ENCODE measurements at places on chromosomes 3 and 15.

DNA sequence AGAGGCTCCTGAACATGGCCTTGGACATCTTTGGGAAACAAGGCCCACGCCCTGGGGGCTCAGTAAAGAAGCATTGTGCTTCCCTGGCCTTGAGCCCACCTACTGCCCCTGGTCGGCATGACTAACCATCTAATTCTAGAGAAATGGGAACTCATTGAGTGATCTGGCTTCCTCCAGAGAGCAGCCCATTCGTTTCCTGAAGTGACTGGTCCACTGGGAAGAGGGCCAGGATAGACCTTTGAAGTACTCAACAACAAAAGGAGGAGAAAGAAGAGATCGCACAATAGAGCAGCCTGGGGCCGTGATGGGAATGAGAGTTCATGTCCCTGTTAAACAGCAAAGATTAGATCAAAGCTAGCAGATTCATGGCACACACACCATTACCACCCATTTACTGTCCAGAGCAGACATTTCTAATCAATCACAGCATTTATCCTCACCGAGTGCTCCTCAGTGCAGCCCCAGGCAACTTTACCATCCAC, 514.4 kb upstream of the PROK2 start:
- no peak for DNase-seq

DNA sequence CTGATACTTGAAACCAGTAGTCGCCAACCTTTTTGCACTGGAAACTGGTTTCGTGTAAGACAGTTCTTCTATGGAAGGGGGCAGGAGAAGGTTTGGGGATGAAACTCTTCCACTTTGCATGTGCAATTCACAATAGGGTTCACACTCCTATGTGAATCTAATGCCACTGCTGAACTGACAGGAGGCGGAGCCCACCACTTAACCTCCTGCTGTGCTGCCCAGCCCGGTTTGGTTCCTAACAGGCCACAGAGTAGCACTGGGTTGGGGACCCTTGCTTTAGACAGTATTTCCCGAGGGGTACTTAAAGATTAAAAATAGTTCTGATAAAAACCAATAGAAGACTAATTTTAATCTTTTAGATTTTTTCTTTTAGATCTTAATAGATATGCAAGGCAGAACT, 11.1 kb downstream of the TFG start:
- DNase-seq: no peak

GRCh38 chr3:165503825-165504224, 307.6 kb upstream of the SLITRK3 start:
- no peak for DNase-seq

- no peak for DNase-seq
Measured at GRCh38 chr3:128319741-128320141, 146.9 kb downstream of the DNAJB8 start.

DNA sequence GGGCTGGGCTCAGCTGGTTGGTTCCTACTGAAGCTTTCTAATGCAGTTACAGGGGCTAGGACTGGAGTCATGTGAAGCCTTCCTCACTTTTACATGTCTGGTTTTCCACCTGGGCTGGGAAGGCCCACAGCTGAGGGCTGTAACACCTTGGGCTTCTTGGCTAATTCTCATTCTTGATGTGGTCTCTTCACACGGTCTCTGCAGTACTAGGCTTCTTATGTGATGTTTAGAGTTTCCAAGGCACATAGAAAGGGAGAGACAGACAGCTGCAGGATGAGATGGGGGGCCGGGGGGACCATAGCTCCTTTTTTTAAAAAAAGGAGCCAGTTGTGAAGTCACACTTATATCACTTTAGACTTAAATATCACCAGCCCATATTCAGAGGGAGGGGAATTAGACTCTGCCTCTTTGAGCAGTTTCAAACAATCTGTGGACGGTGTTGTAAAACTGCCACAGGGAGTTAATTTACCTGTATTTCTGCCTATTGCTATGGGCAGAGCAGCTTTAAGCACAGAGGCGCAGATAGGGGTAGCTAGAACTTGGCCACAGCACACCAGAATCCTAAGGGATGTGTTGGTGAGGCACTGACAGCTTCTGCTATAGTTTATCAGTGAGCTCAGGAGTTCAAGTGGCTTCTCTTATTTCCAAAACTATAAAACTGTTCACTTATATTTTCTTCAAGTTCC, 46.7 kb downstream of the NKIRAS1 start:
- DNase-seq: no peak

DNA sequence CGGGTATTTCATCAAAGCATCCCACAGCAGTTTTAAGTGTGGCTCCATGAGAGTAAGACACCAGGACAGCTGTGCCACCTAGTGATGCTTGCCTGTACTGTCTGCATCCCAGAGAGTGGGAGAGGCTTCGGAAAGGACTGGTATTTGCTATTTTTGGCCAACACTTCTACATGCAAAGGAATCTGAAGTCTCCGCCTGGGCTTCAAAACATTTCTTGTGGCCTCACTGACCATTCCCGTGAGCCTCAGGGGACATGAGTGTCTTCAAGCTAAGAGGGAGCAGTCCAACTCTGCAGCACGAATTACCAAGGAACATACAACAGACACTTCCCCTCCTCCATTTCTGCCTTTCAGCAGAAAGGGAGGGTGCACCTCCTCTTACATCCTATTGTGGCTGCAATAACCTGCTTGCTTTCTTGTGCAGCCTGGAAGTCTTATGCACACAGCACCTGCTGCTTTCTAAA, 177.5 kb downstream of the RORA start:
- no peak for DNase-seq

DNA sequence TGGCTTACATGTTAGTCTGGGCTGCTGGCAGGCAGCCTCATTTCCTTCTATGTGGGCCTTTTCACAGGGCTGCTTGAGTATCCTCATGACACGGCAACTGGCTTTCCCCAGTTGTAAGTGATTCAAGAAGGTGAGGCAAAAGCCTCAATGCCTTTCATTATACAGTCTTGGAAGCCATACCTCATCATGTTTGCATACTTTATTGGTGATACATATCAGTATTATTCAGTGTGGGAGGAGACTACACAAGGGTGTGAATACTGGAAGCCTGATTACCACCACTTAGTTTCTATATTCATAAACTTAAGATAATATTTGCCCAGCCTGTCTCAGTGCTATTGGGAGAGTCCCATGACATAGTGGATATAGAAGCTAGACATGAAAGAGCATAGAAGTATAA, 346.8 kb downstream of the SOX2 start:
- no peak for DNase-seq

- DNase-seq: no peak
Measured at GRCh38 chr3:154819491-154819890, 260.6 kb upstream of the MME start.

DNA sequence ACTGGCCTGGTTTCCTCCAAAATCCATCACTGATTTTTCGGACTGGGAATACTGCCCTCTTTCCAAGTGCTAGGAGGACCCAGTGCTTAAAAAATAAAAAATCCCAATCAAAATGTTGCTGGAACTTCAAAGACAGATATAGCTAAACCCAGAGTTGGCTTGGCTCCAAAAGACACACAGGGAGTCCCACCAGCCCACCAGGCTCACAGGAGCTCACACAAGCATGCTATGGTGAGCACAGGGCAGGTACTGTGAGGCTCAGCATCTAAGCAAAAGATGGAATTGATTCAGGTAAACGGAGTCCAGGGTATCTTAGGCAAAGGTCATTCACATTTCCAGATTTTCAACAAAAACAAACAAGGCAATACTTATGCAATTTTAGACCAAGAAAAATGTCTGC, 3.7 kb downstream of the TRANK1 start:
- no peak for DNase-seq

DNA sequence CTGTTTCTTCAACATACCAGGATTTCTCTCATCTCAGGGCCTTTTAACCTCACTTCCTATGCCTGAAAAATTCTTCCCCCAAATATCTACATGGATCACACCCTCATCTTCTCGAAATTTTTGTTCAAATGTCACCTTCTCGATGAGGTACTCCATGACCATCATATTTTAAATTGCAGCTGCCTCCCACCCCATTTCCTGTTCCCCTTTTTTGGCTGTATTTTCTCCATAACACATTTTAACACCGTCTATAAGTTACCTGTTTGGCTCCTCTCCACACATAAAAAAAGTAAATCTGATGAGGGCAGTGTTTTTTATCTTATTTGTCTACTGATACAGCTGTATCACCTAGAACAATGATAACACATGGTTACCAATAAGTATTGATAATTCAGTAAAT, 20.7 kb upstream of the ZBED2 start:
- no peak for DNase-seq

- no peak for DNase-seq
Measured at GRCh38 chr3:142086581-142087090, 62.7 kb downstream of the TFDP2 start.
